ENCODE measurements at places on chromosomes 12 and 14. TPM values are rescaled to one million over a fixed set of nuclear protein-coding genes. Genes with fewer than 3 reads are reported as not detected.

Gene MYH6
- 2.1 TPM for total RNA-seq

Gene ZFHX2
- total RNA-seq: not detected

Gene CIDEB
- 4.7 TPM for total RNA-seq

Gene TEX52
- total RNA-seq: not detected

Gene AACS
- total RNA-seq: 19.3 TPM

Gene SIX1
- 45.4 TPM for total RNA-seq

Gene PLEK2
- total RNA-seq: 3.7 TPM

Gene RIPK3
- total RNA-seq: 1.6 TPM

Gene SERPINA1
- 3.7 TPM for total RNA-seq

Gene SYCP3
- total RNA-seq: not detected

Gene WNT1
- not detected for total RNA-seq

Gene LALBA
- not detected for total RNA-seq

Gene OASL
- total RNA-seq: not detected

Gene ESRRB
- total RNA-seq: 1.6 TPM

Gene DAAM1
- total RNA-seq: 36.5 TPM

Gene KLRK1
- 0.52 TPM for total RNA-seq

Gene IAPP
- total RNA-seq: not detected

Gene CMA1
- total RNA-seq: 0.52 TPM

Gene CLEC4D
- under 0.01 TPM for total RNA-seq

Gene CNPY2
- 25.1 TPM for total RNA-seq

Gene HOXC6
- total RNA-seq: 2.6 TPM

Gene SDS
- not detected for total RNA-seq

Gene OAS1
- 8.9 TPM for total RNA-seq

Gene SLC7A8
- 4.7 TPM for total RNA-seq

Gene ADAM20
- total RNA-seq: 2.1 TPM

Gene ZNF891
- 2.1 TPM for total RNA-seq

Gene SMIM41
- not detected for total RNA-seq

Gene CLEC6A
- under 0.01 TPM for total RNA-seq

Measured in skeletal muscle tissue (tissue), 5 donors.